Uterus (tissue), 4 donors: ENCODE measurements at places on chromosomes 16 and 17.

GRCh38 chr17:72602517-72603419 lies 481.9 kb downstream of the SOX9 start:
- DNase-seq = no peak

GRCh38 chr16:55297910-55298479 lies 26.0 kb upstream of the IRX6 start:
- no peak for DNase-seq

- DNase-seq = no peak
Observed at GRCh38 chr16:11913425-11914079, 2.2 kb downstream of the GSPT1 start.

- DNase-seq = no peak
Observed at GRCh38 chr17:79176792-79177601, 102.4 kb downstream of the ENGASE start.

- no peak for DNase-seq
Observed at GRCh38 chr17:46081018-46081320, 81.9 kb downstream of the STH start.

GRCh38 chr16:14373896-14374295 lies 256.2 kb downstream of the PARN start:
- no peak for DNase-seq

- DNase-seq = no peak
Observed at GRCh38 chr16:12674071-12674470, 129.6 kb downstream of the CPPED1 start.

GRCh38 chr16:84379008-84379708 lies 10.8 kb downstream of the ATP2C2 start:
- no peak for DNase-seq

DNA sequence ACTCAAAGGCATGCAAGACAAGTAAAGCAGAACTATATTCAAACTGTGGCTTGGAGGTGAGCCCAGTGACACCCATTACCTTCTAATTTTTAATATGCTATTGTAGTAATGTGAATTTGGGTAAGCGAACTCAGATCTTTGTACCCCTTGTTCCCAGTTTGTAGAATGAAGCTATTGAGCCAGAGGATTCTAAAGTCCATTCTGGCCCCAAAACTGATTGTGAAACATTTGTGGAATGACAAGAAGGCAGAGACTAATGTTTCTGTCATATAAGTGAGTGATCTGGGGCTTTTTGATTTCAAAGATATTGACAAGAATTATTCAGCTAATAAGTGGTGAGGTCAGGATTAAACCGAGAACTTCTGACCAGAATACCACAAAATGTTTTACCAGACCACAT lies 283.8 kb upstream of the CA10 start:
- no peak for DNase-seq

GRCh38 chr17:34755981-34756636 lies 176.7 kb downstream of the TMEM132E start:
- no peak for DNase-seq

- no peak for DNase-seq
Observed at GRCh38 chr16:1290860-1291575, 18.4 kb upstream of the UBE2I start.

GRCh38 chr16:72845322-72846020 lies 202.5 kb downstream of the ZFHX3 start:
- no peak for DNase-seq

DNA sequence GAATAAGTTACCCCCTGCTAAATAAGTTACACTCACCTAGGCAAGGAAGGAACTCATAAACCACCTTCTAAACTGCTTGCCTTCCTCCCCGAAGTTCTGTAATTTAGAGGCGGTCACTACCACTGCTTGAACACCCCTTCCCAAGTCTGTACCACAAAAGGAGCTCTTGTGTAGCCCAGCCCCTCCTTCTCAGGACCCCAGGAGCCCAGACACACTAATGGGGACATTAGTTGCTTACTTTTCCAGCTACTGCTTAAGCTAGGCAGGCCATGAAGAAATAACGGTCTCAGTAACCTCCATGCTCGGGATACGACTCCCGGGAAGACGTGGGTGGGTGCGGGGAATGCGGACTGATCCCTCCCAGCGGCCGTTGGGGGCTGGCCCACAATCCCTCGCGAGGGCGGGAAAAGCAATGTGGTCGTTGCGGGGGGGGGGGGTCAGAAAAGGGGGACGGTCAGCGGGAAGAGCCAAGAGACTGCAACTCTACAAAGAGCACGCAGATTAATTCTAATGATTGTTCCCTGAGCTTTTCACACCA lies at the start of gene TEX14:
Gene TEX14 (minus strand): TSS at position 345 of the 538 bp plus-strand sequence. CDS start 40,044 bp downstream, outside the sequence.
- peak; percentile 16 for DNase-seq

DNA sequence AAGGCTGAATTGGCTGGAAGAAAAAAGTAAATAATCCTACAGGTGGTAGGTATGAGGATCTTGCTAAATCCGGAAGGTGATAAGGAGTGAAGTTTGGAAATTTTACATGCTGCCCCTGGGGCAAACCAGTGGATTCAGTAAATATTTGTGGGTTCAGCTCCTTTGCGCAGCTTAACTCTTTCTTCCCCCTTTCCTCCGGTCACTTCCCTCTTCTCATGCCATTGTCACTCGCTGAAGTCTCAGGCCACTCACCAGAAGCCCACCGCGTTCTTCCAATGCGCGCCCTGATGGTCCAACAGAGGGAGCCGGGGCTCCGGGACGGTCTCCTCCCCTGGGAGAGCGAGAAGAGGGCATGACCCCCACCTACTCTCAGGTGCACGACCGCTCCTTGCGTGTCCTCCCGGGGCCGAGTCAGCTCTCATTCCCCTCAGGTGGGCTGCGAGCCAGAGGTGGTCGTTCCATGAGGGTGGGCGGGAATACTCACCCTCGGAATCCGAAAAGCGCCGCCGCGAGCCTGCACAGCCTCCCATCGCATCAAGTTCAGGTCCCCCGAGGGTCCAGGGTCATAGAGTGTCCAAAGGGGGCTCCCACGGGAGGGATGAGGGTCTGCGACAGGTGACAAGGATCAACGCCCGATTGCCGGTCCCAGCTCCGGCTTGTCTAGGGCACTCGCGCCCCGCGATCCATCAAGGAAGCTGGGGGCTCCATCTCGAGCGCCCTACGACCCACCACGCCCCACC lies 474 bp downstream of the CLN3 start:
- peak; percentile 48 for DNase-seq

GRCh38 chr16:46970089-46970488 lies 3.4 kb downstream of the DNAJA2 start:
- no peak for DNase-seq

DNA sequence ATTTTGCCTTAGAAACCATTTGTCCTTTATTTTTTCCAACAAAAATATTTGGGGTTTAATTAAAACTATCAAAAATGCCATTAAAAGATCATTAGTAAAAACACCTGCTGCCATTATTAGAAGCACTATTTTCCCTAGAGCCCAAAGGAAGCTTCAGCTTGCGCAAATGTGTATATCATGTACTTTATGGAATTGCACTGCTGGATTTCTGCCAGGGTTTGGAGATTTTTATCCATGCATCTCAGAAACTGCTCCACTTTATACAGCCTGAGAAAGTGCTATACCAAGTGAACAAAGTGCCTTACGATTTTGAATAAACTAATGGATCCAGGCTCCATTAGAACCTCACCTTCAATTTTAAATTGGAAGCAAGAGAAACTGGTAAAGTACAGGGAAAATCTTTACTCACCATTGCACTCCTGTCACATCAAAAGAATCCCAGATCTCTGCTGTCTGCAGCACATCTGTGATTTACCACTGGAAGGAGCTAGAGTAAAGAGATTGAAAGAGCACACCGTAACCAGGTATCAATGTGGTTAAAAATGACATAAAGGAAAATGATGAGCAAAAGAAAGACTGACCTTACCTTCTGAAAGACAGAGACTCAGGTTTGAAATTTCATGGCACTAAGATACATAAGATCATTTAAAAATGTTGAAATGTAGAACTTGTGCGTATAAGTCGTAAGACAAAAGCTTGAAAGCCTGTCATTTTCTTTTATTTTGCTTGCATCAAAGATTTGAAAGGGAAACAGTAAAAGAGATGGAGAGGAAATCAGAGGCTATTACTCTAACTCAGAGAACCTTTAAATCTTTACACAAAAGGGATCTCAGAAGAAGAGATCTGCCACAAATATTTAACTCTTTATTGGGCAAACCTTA lies 678.1 kb upstream of the GOT2 start:
- no peak for DNase-seq

DNA sequence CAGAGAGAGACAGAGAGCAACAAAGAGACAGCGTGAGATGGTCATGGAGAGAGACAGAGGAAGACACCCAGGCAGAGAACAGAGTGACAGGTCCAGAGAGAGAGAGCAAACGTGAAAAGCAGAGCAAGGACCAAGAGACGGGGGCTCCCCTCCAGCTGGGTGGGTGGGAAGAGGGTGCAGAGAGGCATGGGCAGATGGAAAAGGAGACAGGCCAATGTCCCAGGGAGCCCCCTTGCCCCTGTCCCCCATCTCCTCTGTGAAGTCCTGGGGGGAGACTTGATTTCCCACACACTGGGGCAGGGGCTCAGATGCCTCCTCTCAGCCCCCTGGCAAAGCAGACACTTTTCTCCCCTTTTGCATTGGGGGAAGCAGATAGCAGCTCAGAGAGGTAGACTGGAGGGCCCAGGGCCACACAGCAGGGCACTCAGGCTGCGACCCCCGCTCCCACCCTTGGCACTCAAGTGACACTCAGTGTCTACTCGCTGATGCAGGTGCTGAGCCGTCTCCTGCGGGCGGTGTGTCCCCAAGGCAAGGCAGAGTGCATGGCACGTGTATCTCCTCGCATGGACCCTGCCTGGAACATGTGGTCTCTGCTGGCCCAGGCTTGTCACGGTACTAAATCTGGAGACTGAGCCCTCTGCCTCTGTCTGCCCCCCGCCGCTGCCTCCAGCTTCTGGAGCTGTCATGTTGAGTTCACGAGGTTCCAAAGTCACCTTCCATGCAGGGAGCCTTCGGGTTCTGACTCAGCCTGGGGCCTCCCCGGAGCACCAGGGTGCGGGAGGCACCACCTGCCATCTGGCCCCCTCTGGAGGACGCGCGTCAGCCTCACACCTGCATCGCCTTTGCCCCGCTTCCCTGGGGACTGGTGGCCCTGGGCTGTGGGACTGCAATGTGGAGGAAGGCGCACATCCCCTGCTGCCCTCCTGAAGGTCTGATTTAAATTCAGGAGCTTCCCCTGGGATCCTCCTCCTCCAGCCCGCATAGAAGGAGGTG lies 215.9 kb upstream of the GSE1 start:
- no peak for DNase-seq

GRCh38 chr17:65324611-65325342 lies 187.6 kb downstream of the RGS9 start:
- DNase-seq = peak; percentile 67
